Glomerular endothelial cell (primary cell): ENCODE measurements at places on chromosomes 2 and 18. TPM values are rescaled to one million over a fixed set of nuclear protein-coding genes. Genes with fewer than 3 reads are reported as not detected.

Gene GPR17
- not detected in 2 replicates for total RNA-seq

Gene TBR1
- total RNA-seq, result not detected in 2 replicates

GRCh38 chr2:205169464-205169863, 512.8 kb upstream of the NRP2 start:
- DNase-seq, result no peak

Gene CIB4
- total RNA-seq, result not detected in 2 replicates

Gene SCLY
- total RNA-seq, result 16.3 and 22.9 TPM in 2 replicates

- peak; percentile 22 for DNase-seq
Measured at GRCh38 chr2:95530734-95531133, 46.2 kb upstream of the TRIM43B start.

DNA sequence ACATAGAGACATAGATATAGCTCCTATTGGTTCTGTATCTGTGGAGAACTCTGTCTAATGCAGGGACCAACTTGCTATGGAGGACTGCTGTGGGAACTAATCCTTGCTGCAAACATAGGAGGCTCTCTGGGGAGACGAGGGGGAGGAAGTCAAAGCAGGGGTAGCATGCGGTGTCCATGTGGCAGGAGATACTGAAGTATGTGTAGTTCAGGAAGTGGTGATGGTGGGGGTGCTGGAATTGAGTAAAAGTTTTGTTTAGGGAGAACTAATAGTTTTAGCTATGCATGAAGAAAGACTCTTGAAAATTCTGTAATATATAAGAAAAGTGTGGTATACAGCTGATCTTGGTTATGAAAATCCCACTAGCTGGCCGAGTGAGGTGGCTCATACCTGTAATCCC, 62.0 kb downstream of the ANKRD44 start:
- no peak for DNase-seq

- DNase-seq, result no peak
Measured at GRCh38 chr2:135694711-135695110, 46.9 kb upstream of the UBXN4 start.
